Left ventricle myocardium inferior (tissue), 1 donor: ENCODE measurements at places on chromosomes 3 and 15.

- DNase-seq, result no peak
These were observed 9.4 kb downstream of the CILP start for GRCh38 chr15:65201918-65202317.

GRCh38 chr3:100128565-100128964 is 14.3 kb upstream of the FILIP1L start:
- no peak for DNase-seq

GRCh38 chr3:23203708-23204330 is 692 bp downstream of the UBE2E2 start:
- no peak for DNase-seq

DNA sequence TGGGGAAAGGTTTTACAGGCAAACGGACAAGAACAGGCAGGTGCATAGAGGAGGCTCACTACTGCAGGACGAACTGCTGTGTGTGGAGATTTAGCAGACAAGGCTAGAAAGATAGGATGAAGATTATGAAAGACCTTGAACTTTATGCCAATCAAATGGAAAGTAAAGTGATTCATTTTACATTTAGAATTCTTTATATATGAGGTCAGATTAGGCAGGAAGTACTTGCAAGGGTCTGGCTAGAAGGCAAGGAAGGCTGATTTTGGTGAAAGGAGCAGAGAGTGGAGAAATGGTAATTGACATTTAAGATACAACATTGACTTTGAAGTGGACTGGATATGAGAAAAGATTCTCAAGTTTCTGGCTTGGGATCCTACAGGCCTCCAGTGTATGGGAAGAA is 33.6 kb downstream of the PLSCR4 start:
- no peak for DNase-seq

- no peak for DNase-seq
These were observed 278.6 kb downstream of the EDEM1 start for GRCh38 chr3:5466065-5466464.

GRCh38 chr15:29470794-29471193 is 201.2 kb upstream of the NSMCE3 start:
- DNase-seq, result no peak
